ENCODE measurements at places on chromosomes 12 and 14.

GRCh38 chr12:122943196-122943595 is 23.1 kb downstream of the ABCB9 start:
- DNase-seq, result no peak

GRCh38 chr12:71947645-71948105 is 9.0 kb downstream of the TPH2 start:
- DNase-seq, result no peak

GRCh38 chr14:39555749-39556148 is 123.5 kb upstream of the FBXO33 start:
- DNase-seq, result no peak

- DNase-seq, result no peak
Observed at GRCh38 chr14:51554339-51554920, 97.3 kb upstream of the FRMD6 start.

- DNase-seq, result no peak
Observed at GRCh38 chr12:38772437-38772836, 133.0 kb downstream of the CPNE8 start.

DNA sequence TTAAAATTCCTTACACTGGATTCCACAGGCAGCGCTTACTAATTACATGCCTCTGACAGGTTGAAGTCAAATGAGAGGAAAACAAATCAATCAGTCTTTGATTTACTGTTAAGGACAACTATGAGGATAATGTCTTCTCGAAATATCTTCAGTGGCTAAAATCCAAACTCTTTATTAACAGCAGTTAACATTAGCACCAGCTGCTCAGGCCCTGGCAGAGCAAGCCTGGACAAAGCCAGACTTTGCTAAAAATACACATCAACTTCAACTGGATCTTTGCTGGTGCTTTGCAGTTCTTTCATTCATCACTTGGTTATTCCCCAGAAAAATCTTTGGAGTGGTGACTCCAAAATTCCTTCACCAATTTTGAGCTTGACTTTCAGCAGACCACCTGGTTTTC is 98.7 kb downstream of the HECTD4 start:
- no peak for DNase-seq

All from stimulated activated CD8-positive, alpha-beta memory T cell treated with anti-CD3 and anti-CD28 coated beads, Interleukin-2, amount 100 ng/mL, for 1 hour (primary cell).